Keratinocyte (primary cell): ENCODE measurements at places on chromosomes 5 and 9.

GRCh38 chr9:92507005-92507404 is 24.7 kb upstream of the ASPN start:
- H3K36me3 ChIP-seq: no peaks in the 10 kb centered on the region
- no peak overlapping the region for H3K4me3 ChIP-seq
- H3K4me1 ChIP-seq: peaks cover 39% of the 10 kb centered on the region
- H3K27ac ChIP-seq: peak overlapping the region; percentile 98
- DNase-seq: no peak

GRCh38 chr9:127893392-127893791 is 6.0 kb downstream of the ST6GALNAC6 start:
- no peak overlapping the region for H3K27ac ChIP-seq
- no peaks in the 10 kb centered on the region for H3K27me3 ChIP-seq
- H3K36me3 ChIP-seq: peaks cover 31% of the 10 kb centered on the region
- H3K4me3 ChIP-seq: no peak overlapping the region

DNA sequence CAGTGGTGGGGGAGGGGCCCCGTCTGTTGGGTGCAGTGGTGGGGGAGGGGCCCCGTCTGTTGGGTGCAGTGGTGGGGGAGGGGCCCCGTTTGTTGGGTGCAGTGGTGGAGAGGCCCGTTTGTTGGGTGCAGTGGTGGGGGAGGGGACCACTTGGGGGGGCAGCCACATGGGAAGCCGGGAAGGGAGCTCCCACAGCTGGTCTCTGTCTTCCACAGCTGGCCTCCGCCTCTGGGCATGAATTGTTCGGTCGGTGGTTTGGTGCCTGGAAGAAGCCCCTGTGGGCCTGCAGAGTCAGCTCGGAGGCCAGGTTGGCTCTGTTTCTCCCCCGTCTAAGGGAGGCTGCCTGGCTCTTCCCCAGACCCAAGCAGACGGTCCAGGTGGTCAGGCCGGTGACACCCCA is 69.3 kb downstream of the COL5A1 start:
- H3K36me3 ChIP-seq: no peaks in the 10 kb centered on the region
- DNase-seq: no peak
- no peaks in the 10 kb centered on the region for H3K4me1 ChIP-seq
- H3K27ac ChIP-seq: no peak overlapping the region

GRCh38 chr5:169216866-169217265 is 84.1 kb downstream of the SLIT3 start:
- no peak for DNase-seq
- no peaks in the 10 kb centered on the region for H3K27me3 ChIP-seq
- H3K4me3 ChIP-seq: no peak overlapping the region
- H3K4me1 ChIP-seq: no peaks in the 10 kb centered on the region

- H3K36me3 ChIP-seq: no peaks in the 10 kb centered on the region
- no peaks in the 10 kb centered on the region for H3K27me3 ChIP-seq
- peaks cover 69% of the 10 kb centered on the region for H3K4me1 ChIP-seq
- peak overlapping the region; percentile 53 for H3K27ac ChIP-seq
Measured at GRCh38 chr9:23772385-23772783, 53.7 kb downstream of the ELAVL2 start.

DNA sequence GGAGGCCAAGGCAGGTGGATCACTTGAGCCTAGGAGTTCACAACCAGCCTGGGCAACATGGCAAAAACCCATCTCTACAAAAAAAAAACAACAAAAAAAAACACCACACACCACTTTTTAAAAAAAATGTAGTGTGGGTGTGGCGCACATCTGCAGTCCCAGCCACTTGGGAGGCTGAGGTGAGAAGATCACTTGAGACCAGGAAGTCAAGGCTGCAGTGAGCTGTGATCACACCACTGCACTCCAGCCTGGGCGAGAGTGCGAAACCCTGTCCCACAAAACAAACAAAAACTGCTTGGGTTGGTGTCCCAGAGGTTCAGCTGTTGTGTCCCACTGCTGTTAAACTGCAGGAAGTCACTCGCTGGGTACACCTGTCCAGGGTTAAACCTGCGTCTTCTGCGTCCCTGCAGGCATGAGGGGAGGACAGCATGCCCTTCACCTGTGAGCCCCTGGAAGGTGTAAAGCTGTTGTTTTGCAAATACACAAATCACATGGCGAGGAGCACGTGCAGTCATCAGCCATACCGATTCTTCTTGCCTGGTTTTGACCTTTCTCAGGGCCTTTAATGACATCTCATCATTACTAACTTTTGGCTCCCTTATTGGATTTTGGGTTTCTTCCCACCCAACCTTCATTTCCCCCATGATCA is 29.3 kb upstream of the CLPTM1L start:
- DNase-seq: no peak
- no peak overlapping the region for H3K27ac ChIP-seq
- no peaks in the 10 kb centered on the region for H3K27me3 ChIP-seq
- no peaks in the 10 kb centered on the region for H3K4me1 ChIP-seq
- no peaks in the 10 kb centered on the region for H3K36me3 ChIP-seq

DNA sequence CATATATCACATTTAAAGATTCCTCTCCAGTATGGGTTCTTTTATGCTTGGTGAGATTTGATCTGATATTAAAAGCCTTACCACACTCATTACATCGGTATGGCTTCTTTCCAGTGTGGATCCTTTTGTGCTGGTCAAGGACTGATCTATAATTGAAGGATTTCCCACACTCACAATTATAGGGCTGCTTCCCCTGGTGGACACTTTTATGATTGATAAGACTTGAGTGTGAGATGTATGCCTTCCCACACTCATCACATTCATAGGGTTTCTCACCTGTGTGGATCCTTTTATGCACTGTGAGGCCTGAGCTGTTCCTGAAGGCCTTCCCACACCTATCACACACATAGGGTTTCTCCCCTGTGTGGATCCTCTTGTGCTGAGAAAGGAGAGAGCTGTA is 12.2 kb downstream of the ZFP62 start:
- DNase-seq: no peak
- no peaks in the 10 kb centered on the region for H3K4me1 ChIP-seq
- no peak overlapping the region for H3K4me3 ChIP-seq
- peaks cover 20% of the 10 kb centered on the region for H3K36me3 ChIP-seq

DNA sequence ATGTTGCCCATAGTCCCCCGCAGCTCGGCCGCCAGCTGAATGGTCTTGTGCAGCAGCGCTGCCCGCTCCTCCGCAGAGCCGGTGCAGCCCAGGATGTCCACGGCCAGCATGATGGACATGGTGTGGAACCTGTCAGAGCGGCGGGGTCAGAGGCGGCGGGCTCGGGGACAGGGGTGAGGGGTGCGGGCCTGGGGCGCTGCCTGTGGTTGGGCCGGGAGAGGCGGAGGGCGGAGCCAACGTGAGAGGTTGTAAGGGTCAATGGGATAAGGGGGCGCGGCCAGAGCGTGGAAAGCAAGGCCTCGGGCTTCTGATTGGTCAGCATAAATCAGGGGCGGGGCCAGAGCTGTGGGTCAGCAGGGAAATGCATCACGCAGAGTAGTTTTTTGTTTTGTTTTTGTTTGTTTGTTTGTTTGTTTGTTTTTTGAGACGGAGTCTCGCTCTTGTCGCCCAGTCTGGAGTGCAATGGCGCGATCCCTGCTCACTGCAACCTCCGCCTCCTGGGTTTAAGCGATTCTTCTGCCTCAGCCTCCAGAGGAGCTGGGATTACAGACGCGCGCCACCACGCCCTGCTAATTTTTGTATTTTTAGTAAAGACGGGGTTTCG is 6.8 kb upstream of the TOR2A start:
- no peak overlapping the region for H3K4me3 ChIP-seq
- no peaks in the 10 kb centered on the region for H3K27me3 ChIP-seq
- H3K4me1 ChIP-seq: peaks cover 13% of the 10 kb centered on the region
- no peaks in the 10 kb centered on the region for H3K36me3 ChIP-seq
- no peak for DNase-seq
- H3K27ac ChIP-seq: no peak overlapping the region

GRCh38 chr9:70979966-70980365 is 141.5 kb downstream of the TRPM3 start:
- H3K36me3 ChIP-seq: no peaks in the 10 kb centered on the region
- no peak for DNase-seq
- no peaks in the 10 kb centered on the region for H3K27me3 ChIP-seq
- H3K4me1 ChIP-seq: no peaks in the 10 kb centered on the region
- no peak overlapping the region for H3K4me3 ChIP-seq

DNA sequence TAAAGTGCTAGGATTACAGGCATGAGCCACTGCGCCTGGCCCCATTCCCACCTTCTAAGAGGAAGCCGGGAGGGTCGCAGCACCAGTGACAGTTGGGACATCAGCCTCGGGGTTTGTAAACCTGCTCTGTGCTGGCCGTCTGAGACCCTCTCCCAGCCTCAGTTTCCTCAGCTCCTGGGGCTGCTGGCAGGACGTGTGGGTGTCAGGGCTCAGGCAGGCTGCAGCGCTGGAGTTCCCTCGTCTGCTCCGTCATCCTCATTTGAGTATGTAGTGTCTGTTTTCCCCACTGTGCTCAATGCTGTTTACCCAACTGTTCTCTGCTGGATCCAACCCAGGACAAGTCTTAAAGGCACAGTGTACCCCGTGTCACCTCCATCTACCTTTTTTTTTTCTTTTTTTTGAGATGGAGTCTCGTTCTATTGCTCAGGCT is 2.0 kb upstream of the NINJ1 start:
- H3K4me1 ChIP-seq: peaks cover 30% of the 10 kb centered on the region
- DNase-seq: no peak
- no peaks in the 10 kb centered on the region for H3K36me3 ChIP-seq
- no peak overlapping the region for H3K27ac ChIP-seq
- peaks cover 16% of the 10 kb centered on the region for H3K27me3 ChIP-seq
- H3K4me3 ChIP-seq: no peak overlapping the region

GRCh38 chr5:3002230-3002629 is 250.8 kb upstream of the IRX2 start:
- no peak for DNase-seq
- no peak overlapping the region for H3K4me3 ChIP-seq
- H3K27me3 ChIP-seq: no peaks in the 10 kb centered on the region

- H3K4me1 ChIP-seq: no peaks in the 10 kb centered on the region
- no peaks in the 10 kb centered on the region for H3K27me3 ChIP-seq
- H3K4me3 ChIP-seq: no peak overlapping the region
- no peaks in the 10 kb centered on the region for H3K36me3 ChIP-seq
Measured at GRCh38 chr9:137543237-137543963, 6.8 kb downstream of the PNPLA7 start.

GRCh38 chr5:133824661-133825254 is 143.7 kb downstream of the C5orf15 start:
- no peak overlapping the region for H3K4me3 ChIP-seq
- H3K36me3 ChIP-seq: no peaks in the 10 kb centered on the region
- peaks cover 14% of the 10 kb centered on the region for H3K27me3 ChIP-seq
- peaks cover 7% of the 10 kb centered on the region for H3K4me1 ChIP-seq
- DNase-seq: no peak

DNA sequence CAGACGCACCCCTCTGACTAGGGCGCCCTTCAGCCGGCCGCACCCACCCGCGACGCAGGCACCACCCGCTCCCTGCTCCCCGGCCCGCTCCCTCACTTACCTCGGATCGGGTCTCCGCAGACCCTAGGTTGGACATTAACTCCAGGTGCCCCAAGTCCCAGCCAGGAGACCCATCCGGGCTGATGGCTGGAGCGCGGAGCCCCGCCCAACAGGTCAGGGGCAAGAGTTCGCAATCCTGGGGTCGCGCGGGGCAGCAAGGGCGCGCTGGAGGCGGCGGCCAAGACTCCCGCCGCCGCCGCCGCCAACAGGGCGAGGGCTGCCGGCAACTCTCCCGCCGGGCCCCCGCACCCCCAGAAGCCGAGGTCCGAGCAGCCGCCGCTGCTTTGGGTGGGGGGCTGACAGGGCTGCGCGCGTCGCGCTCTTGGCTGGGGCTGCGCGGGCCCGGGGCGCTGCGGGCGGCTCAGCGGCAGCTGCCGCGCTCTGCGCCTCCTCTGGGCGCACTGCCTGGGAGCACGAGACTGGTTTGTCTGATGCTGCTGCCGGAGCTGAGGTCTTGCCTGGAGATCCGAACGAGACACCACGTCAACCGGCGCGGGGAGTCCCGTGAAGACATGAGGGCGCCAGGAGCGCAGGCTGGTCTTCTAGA is at the start of gene GDNF:
TSS of gene GDNF (minus strand) at position 635 of the 646 bp plus-strand sequence. CDS start 5,245 bp downstream, outside the sequence.
- DNase-seq: no peak
- H3K4me1 ChIP-seq: peaks cover 20% of the 10 kb centered on the region
- H3K36me3 ChIP-seq: no peaks in the 10 kb centered on the region
- H3K27me3 ChIP-seq: no peaks in the 10 kb centered on the region
- peak within 1 kb of the TSS; percentile 80 for H3K27ac ChIP-seq

- no peaks in the 10 kb centered on the region for H3K27me3 ChIP-seq
- no peak for DNase-seq
- no peaks in the 10 kb centered on the region for H3K36me3 ChIP-seq
- no peak overlapping the region for H3K4me3 ChIP-seq
- H3K27ac ChIP-seq: no peak overlapping the region
Measured at GRCh38 chr5:62974623-62975022, 396.0 kb downstream of the LRRC70 start.

DNA sequence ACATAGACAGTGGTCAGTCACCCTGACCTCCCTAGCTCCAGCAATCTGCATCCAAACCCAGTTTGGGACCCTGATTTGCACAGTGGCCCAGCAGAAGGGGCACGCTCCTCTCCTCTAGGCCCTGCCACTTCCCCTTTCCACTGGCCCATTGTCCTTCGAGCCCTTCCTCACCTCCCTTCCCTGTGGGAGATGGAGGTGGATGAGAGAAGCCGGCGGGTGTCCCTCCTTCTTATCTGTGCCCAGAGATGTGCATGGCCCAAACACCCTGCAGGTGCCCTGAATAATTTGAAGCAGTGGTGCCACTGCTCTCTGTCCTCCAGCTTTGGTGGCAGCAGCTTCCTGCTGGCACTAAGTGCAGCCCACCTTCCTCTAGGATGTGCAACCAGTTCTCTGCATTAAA is 140.0 kb downstream of the BARX1 start:
- no peak overlapping the region for H3K4me3 ChIP-seq
- H3K36me3 ChIP-seq: no peaks in the 10 kb centered on the region
- no peaks in the 10 kb centered on the region for H3K27me3 ChIP-seq
- H3K4me1 ChIP-seq: no peaks in the 10 kb centered on the region

- H3K4me1 ChIP-seq: peaks cover 8% of the 10 kb centered on the region
- no peaks in the 10 kb centered on the region for H3K27me3 ChIP-seq
- no peak for DNase-seq
- H3K4me3 ChIP-seq: no peak overlapping the region
- no peaks in the 10 kb centered on the region for H3K36me3 ChIP-seq
Measured at GRCh38 chr5:143117821-143118220, 285.7 kb downstream of the NR3C1 start.

GRCh38 chr5:159128070-159128541 is 28.4 kb upstream of the EBF1 start:
- H3K27ac ChIP-seq: no peak overlapping the region
- H3K36me3 ChIP-seq: no peaks in the 10 kb centered on the region
- no peak overlapping the region for H3K4me3 ChIP-seq
- no peak for DNase-seq
- peaks cover 7% of the 10 kb centered on the region for H3K27me3 ChIP-seq
